ENCODE measurements at places on chromosomes 3 and 15. TPM values are rescaled to one million over a fixed set of nuclear protein-coding genes. Genes with fewer than 3 reads are reported as not detected.
A peak's percentile ranks its signal among the peaks of the same experiment; 100 is the strongest.

DNA sequence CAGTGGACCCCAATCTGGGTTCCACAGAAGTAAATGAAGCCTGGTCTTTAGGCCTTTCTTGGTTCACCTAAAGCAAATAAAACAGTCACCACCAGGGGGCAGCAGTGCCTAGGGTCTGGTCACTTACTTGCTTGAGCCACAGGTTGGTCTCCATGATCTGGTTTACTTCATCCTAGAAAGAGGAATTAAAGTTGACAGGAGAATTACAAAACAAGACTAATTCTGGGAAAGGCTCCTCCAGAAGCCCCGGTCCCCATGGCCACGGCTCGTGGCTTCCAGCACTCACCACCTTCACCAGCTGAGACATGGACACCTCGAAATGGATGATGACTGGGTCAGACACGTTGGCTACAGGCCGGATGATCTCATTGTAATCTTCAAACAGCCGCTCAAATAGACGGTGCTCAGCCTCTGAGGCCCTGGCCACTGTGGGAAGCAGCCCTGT is 2.3 kb downstream of the CHRNA3 start:
- DNase-seq: peak; percentile 70

DNA sequence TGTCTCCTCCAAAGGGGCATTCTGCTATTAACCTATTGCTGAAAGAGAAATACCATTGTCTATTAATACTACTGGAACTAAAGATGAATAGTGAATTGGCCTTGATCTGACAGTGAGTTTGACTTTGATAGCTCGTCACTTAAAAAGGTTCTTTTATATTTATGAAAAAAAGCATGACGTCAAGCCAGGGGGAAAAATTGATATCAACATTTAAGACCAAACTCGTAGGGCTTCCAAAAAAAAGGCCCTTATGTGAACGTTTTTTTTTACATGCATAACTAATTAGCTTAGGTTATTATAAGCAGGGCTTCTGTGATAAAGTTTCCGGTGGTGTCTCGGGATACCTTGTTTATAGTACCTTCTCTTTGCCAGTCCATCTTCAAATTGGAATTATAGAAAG is 63.3 kb upstream of the SAMMSON start:
- no peak for DNase-seq

DNA sequence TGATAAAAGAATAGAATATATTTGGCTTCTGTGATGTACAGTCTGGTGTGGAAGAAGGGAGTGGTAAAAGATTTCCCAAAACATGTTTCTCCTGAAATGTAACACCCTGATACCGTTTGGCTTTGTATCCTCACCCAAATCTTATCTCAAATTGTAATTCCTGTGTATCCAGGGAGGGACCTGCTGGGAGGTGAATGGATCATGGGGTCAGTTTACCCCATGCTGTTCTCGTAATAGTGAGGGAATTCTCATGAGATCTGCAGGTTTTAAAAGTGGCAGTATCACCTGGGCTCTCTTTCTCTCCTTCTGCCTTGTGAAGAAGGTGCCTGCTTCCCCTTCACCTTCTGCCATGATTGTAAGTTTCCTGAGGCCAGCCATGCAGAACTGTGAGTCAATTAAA is 1070.8 kb downstream of the IGSF11 start:
- DNase-seq: no peak

CHSY1 gene
- polyA plus RNA-seq: 17.7 TPM

- no peak for DNase-seq
Observed at GRCh38 chr3:170493712-170494182, 75.1 kb downstream of the CLDN11 start.

DNA sequence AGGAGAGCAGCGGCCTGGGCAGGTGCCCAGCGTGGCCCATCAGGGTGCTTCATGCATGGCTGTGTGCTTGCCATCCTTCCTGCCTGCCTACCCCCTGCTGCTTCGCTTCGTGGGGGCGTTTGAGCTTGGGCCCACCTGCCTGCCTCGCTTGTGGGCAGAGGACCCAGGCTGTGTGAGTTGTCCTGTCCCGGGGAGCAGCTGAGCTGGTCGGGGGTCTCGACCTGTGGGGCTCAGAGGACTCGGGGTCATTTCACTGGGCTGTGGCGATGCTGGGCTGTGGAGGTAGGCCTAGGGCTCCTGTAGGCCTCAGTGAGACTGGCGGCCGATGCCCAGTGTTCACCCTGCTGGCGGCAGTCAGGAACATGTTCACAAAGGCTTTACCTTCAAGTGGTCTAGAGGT is 12.1 kb upstream of the STAB1 start:
- DNase-seq: no peak

DNA sequence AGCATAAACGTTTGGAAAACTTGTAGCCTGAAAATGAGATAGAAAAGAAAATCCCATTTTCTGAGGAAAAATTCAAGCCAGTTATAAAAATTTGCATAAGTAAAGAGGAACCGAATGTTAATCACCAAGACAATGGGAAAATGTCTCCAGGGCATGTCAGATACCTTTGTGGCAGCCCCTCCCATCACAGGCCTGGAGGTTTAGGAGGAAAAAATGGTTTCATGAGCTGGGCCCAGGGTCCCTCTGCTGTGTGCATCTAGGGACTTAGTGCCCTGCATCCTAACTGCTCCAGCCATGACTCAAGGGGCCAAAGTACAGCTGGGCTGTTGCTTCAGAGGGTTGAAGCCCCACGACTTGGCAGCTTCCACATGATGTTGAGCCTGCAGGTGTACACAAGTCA is 153.1 kb downstream of the TAFA4 start:
- DNase-seq: no peak

EOMES gene
- polyA plus RNA-seq: not detected

DNA sequence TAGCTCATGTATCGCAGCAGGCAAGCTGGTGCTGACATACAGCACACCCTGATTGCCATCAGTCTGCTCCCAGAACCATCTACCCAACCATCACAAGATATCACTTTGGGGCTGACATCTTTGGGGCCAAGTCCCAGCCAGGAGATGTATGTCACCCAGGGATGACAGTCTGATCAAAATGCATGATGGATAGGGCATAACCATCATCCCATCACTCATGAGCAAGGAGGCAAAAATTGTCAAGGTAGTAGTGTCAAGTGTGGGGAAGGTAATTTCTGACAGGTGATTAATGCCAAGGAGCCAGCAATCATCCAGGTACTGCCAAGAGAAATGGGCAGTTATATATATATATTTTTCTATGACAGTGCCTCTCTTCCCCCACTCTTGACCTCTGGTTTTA is 277.4 kb downstream of the WDR72 start:
- no peak for DNase-seq

DNA sequence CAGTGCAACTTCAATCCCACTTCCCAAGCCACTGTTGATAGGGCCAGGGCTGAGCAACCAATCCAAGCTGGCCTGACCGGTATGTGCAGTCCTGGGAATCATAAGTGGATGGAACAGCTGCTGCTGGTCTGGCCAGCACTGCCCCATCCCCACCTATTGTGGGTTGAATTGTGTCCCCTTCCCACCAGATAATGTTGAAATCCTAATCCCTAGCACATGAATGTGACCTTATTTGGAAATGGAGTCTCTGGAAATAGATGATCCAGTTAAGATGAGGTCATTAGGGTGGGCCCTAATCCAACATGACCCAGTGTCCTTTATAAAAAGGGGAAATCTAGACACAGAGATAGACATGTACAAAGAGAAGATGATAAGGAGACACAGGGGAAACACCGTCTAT is 13.7 kb upstream of the PDIA5 start:
- DNase-seq: no peak

DNA sequence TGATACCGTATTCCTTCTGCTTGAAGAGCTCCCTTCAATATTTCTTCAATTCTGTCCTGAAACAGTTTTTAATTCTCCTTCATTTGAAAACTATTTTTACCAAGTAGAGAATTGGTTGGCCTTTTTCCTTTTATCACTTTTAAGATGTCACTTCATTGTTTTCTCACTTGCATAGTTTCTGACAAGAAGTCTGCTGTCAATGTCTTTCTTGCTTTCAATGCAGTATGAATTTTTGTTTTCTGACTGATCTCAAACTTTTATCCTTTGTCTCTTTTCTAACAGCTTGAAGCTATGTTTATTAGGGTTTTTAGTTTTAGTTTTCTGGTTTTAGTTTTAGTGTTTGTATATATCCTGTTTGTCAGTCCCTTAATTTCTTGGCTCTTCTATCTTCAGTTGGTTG is 364.8 kb upstream of the TPRG1 start:
- DNase-seq: no peak

DNA sequence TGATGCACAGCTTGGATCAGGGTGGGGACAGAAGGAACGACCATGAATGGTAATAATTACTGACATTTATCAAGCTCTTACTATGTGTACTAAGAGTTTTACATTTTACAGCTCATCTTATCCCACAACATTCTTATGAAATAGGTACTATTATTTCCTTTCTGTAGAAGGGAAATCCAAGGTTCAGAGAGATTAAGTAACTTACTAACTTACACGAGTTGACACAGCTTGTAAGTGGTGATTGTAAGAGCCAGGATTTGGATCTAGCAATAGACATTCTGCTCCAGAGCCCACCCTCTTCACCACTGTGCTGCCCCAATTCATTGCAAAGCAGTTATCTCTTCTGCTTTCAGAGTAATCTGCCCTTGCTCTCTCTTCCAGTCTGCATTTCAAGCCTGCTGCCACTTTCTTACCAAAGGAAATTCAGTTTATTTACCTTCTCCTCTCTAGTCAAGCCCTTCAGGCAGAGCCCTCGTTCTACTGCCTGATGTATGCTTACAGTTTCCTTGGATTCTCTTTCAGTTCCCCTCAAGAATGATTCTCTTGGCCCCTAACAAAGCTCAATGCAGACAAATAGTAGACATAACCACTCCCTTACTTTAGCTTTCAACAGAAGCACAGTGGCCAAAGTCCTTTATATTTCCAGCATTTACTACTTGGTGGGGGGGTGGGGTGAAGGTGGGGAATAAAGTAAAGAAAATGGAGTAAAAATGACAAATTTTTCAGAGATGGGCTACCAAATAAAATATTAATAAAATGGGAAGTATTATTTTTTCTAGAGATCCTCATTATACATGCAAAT is 65.8 kb downstream of the ATP8B4 start:
- no peak for DNase-seq

DNA sequence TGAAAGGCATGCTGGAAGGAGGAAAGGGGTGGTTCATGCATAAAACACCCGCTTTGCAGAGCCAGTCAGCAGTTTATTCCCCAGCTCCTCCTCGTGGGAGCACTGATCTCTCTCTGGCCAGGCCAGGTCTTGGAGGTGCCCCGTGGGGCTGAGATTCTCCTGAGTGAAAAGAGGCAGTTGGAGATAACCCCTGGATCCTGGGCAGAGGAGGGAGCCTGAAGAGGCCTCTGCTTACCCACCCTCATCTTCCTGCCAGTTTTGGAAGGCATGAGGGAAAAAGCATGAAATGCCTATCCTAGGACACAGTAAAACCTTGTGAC is 108.3 kb downstream of the SEMA5B start:
- no peak for DNase-seq

DNA sequence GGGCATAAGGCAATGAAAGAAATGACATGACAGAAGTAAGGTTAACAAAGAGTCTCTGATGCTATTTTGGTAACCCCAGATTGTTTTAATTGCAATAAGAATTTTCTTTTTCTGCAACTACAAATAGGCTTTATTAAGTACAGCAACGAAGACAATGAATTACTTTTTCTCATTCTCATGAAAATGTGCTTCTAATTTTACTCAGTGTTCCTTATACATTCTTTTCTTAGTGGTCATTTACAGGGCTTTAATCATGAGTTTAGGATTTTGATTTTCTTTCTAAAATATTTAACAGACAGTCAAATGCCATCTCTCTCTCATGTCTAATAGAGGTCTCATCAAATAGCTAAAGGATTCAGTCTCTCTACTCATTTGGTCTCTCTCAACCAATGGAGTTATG is 452.1 kb downstream of the RAP2B start:
- DNase-seq: peak; percentile 40

GABRA5 gene
- polyA plus RNA-seq: 0.25 TPM

DNA sequence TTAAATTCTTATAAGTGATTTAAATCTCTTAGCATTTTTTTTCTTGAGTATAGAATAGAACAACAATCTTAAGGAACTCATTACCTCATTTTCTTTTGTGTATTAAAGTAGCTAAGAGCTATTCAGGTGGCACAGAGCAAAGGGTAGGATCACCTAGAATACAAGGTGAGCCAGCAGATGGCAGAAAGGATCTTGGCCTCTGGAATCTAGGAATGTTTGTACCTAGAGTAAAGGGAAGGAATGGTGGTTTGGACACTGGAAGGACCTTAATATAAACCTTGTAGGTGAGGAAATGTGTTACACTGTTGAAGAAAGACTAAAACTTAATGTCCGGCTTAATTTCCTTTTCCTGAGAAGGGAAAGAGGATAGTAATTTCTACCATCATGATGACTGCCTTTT is 89.0 kb downstream of the GHSR start:
- no peak for DNase-seq

- no peak for DNase-seq
Observed at GRCh38 chr15:29324746-29325145, 55.1 kb upstream of the NSMCE3 start.

DNA sequence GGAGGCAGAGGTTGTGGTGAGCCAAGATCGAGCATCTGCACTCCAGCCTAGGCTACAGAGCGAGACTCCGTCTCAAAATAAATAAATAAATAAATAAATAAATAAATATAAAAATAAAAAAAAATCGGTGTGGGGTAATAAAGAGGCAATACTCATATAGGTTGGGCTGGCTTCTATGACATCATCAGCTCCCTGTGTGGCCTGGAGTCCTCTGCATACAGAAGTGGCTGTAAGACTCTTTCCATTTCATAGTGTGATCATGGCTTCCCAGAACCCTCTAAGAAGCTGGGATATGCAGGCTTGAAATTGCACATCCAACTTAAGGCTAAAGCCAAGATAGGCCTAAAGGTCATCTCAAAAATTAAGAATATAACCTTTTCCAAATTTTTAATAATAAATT is 101.6 kb downstream of the ZIC4 start:
- no peak for DNase-seq

GRCh38 chr3:25400587-25400986 is 27.5 kb upstream of the RARB start:
- DNase-seq: no peak

DNA sequence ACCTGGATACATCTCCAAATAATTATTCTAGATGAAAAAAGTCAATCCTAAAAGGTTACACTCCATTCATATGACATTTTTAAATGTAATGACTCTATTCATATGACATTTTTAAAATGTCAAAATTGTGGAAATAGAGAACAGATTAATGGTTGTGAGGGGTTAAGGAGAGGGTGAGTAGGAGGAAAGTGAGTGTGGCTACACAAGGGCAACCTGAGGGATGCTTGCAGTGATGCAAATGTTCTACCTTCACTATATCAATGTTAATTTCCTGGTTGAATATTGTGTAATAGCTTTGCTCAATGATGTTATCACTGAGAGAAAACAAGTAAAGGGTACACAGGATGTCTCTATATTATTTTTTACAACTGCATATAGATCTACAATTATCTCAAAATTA is 54.9 kb upstream of the PXYLP1 start:
- no peak for DNase-seq

ACKR2 gene
- polyA plus RNA-seq: not detected

ANKRD34C gene
- not detected for polyA plus RNA-seq

DNA sequence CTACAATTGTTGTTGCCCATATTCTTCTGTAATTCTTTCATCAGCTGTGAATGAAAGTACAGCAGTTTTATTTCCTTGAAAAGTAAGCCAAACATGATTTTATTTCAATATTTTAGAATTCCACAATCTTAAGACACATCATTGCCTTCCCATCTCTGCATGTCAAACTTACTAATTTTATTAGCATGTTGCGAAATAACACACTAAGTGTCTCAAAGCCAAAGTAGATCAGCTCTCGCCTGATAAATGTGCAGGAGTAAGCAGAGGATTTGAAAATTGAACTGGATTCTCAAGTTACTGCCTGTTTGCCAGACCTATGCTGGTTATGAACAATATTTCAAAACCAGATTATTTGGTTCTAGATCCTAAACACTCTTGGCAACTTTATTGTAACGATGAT is 25.7 kb downstream of the TGFBR2 start:
- no peak for DNase-seq

HAPLN3 gene
- polyA plus RNA-seq: 25.5 TPM

OXSR1 gene
- polyA plus RNA-seq: 43.6 TPM

HYAL1 gene
- polyA plus RNA-seq: 0.10 TPM
